IMR-90 (cell line): ENCODE measurements at places on chromosomes 1 and 21. TPM values are rescaled to one million over a fixed set of nuclear protein-coding genes. Genes with fewer than 3 reads are reported as not detected.

Gene ACKR1
- not detected in 2 replicates for total RNA-seq

Gene NGF
- total RNA-seq, result 8.3 and 12.5 TPM in 2 replicates

Gene KCNE1
- total RNA-seq, result 0.83 and 0.90 TPM in 2 replicates

Gene DUSP10
- 59.1 and 71.4 TPM in 2 replicates for total RNA-seq

Gene OBSCN
- total RNA-seq, result 4.1 and 4.2 TPM in 2 replicates

Gene VWA5B1
- not detected in 2 replicates for total RNA-seq

Gene C8B
- total RNA-seq, result not detected in 2 replicates

Gene TSACC
- not detected in 2 replicates for total RNA-seq

Gene TTC34
- under 0.01 TPM in 2 replicates for total RNA-seq

Gene CNKSR1
- total RNA-seq, result 0.28 TPM in 1 of 2 replicates, not detected in the other

- DNase-seq, result no peak
These were observed 106.0 kb upstream of the GNG12 start for GRCh38 chr1:67939186-67939743.

DNA sequence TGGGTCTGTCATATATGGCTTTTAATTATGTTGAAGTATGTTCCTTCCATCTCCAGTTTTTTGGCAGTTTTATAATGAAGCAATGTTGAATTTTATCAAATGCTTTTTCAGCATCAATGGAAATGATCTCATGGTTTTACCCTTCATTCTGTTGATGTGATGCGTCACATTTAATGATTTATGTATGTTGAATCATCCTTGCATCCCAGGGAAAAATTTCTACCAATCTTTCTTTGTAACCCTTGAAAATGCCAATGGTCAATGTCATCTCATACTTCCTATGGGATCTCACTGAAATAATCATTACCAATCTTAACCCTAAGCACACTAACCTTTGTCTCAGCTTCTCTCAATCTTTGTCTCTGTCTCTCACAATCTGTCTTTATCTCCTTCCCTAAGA, 1004.0 kb downstream of the KCNT2 start:
- peak; percentile 93 for DNase-seq

DNA sequence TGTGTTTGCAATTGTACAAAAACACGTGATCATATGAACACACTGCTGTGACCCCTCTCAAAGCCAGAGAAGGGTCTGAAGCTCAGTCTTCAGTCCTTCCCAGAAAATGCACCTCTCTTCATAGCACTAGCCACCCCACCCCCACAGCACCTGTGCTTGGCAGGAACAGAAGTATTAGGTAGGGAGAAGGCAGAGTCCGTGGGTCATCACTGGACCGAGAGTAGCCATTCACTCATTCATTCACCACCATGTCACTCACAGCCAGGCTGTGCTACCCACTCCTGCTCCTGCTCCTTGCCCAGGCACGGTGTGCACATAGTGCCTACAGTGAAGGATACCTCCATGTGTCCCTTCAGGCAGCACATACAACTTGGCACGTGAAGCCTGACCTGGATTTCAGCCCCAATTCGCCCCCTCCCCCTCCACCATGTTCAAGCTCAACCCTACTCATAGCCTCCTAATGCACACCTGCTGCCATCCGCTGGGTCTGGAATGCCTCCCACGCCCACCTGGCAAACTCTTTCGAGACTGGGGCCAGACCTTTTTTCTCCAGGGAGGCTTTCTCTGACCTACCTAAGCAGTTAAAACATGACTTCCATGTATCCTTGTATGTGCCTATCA, 81.9 kb upstream of the GALNT2 start:
- DNase-seq, result no peak

GRCh38 chr1:116218922-116219321, 107.7 kb downstream of the MAB21L3 start:
- no peak for DNase-seq

DNA sequence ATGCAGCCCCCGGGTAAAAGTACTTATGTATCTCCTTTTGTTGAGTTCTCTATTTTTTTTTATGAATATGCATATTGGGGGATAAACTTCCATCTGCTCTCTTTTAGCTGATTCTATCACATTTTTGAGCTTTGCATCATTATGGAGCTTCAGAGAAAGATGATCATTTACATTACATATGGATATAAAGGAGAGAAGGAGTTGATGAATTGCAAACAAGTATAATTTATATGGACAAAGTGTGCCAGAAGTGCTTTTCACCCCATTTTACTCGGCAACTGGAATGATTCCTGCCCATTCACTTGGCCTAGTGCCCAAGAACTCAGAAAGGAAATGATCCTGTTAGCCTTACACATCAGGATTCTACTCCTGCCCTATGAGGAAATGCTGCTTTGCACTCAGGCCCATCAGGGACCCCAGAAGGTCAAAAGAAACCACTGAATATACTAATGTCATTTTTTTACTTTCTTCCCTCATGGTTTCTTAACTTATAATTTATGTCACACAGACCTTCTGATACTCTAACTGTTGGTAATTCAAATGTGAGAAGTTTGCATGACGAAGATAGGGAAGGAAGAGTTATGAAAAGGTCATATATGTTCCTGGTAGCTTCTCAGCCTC, 65.6 kb downstream of the SAMSN1 start:
- DNase-seq, result no peak

- DNase-seq, result no peak
These were observed 18.0 kb downstream of the KIAA0319L start for GRCh38 chr1:35539073-35539823.

DNA sequence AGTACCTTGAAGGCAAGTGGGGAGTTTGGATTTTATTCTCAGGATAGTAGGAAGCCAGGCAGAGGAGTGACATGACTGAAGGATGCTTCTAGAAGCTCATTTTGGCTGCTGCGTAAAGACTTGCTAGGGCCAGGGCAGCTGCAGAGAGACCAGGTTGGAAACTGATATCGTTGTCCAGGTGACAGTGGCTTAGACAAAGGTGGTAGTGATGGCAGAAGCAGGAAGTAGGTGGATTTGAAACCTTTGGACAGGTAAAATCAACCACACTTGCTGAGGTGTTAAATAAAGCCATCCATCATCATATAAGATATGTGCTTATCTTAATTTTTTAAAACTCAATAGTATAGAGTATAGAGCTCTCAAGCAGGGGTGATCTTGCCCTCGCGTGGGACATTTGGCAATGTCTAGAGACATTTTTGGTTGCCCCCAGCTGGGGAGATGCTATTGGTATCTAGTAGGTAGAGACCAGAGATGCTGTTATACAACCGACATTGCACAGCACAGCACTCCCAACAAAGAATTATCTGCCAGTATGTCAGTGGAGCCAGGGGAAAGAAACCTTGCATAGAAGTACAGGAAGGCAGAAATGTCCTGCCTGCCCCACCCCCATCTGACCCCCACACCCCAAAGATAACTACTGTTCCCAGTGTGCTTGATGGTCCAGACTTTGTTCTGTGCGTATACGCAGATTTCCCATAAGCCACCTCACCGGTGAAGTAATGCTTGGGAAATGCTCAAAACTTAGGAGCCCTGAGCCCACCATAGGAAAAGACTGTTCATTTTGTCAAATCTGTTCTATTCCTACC, 31.1 kb downstream of the TMEM51 start:
- DNase-seq, result no peak

DNA sequence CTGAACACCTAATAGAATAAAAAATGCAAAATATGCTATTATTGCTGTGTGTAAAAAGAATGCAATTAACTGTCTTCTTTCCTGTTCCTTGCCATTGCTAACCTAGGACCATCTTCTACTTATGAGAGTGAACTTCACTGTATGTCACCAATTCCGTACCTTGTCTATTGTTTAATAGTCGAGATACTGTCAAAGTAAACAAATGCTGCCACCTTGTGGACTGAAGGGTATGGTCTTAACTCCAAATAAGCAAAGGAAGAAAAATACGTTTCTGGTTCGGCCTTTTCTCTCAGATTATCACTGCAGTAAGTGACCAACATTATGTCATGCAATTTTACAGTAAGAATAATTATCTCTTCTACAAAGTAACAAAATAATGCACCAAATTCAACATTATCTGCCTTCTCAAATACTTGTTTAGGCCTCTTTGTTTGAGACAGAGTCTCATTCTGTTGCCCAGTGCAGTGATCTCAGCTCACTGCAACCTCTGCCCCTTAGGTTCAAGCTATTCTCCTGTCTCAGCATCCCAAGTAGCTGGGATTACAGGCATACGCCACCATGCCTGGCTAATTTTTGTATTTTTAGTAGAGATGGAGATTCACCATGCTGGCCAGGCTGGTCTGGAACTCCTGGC, 133.4 kb downstream of the COP1 start:
- DNase-seq, result peak; percentile 72

- DNase-seq, result no peak
These were observed 2.8 kb upstream of the ARF1 start for GRCh38 chr1:228079601-228080263.

GRCh38 chr21:41665766-41666595, 100.9 kb downstream of the RIPK4 start:
- no peak for DNase-seq

DNA sequence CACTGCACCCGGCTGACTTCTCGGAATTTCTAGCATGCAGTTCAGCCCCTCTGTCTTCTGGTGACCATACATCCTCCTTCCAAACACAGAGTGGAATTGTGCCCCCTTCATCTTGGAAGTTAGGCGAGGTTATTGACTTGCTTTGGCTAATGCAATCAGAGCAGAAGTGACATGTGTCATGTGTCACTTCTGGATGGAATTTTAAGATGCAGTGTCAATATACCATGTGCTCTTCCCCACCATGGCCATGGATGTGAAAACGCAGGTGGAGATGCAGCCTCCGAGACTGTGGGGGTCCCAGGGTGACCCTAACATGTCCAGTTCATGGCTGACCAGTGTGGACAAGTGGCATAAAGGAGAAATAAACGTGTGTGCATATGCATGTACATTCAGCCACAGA, 83.0 kb downstream of the KCNJ6 start:
- DNase-seq, result no peak

DNA sequence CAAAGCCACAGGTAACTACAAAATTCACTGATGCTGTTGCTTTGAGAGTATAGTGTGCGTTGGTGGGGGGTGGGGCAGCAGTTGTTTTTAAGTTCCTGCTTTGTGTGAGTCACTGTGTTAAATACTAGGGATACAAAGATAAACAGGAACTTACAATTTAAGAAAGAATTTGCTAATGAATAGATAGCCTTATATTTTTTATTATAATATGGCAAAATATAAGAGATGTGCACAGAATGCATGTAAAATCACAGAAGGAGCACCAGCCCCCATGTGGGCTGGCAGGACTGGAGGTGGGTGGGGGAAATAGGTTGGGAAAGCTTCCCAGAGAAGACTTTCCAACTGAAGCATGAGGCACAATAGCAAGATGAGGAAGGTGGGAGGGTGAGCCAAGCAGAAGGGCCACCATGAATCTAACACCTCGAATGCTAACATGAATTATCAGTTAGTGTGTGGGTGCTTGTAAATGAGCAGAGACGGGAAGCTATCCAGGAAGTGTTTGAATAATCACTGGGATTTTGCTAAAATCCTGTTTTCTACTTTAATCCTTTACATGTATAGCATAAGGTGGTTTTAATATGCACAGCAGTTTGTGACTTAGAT, 57.0 kb upstream of the RAVER2 start:
- DNase-seq, result peak; percentile 46

- DNase-seq, result no peak
These were observed 1.2 kb downstream of the LORICRIN start for GRCh38 chr1:153260585-153261280.

- peak; percentile 64 for DNase-seq
These were observed at the start of gene LRRC71 for GRCh38 chr1:156920233-156921052. Gene LRRC71, plus strand, starts transcription at chr1:156920632. Its CDS starts 172 bp downstream, at chr1:156920804.

DNA sequence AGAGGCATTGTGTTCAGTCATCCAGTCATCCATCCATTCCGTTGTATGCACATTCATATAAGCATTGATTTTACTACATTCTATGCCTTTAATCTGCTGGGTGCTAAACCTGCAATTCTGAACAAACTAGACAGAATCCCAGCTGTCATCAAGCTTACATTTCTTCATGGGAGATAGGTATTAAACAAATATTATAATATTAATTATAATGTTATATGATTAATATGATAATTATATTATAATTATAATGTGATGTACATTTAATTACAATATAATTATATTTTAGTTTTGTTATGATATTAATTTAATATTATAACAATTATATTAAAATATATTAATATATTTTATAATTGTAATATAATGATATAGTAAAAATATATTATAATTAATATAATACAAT, 112.4 kb downstream of the BRINP3 start:
- no peak for DNase-seq

GRCh38 chr1:88398338-88398737, 285.7 kb upstream of the PKN2 start:
- DNase-seq, result no peak

DNA sequence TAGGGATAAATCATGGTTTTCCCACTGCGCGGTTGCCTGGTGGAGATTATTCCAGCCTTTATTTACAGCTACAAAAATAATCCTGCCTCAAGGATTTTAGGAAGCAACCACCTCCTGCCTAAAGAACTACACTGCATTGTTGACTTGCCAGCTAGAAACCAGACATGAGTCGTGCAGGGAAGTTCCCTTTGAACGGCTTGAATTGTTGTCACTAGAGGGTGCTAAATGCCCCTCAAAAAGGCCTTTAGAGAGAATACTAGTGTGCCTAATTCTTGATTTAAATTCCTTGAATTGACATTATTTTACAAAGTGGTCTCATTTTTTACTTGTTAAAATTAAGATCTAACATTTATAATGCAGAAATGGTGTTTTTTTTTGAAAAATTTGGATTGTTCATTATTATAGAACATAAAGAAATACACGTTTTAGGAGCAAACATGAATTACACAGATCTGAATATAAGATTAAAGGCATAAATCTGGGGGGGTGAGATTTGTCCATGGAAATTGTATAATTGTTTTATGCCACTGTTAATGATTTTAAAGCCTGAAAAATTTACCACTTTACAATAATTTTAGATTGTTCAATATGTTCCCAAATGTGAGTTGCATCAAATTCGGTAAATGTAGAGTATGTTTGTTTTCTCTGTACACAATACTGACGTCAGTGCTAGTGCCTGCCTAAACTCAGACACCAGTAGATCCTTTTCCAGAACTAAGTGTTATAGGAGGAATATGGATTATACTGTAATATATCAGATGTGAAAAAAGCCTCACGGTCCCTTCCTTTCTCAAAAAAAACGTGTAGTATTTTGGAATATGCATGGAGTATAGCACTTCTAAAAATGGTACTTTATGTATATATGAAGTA, 7.6 kb upstream of the ERG start:
- DNase-seq, result peak; percentile 71

GRCh38 chr1:248923352-248924338, 17.6 kb downstream of the PGBD2 start:
- DNase-seq, result peak; percentile 50

DNA sequence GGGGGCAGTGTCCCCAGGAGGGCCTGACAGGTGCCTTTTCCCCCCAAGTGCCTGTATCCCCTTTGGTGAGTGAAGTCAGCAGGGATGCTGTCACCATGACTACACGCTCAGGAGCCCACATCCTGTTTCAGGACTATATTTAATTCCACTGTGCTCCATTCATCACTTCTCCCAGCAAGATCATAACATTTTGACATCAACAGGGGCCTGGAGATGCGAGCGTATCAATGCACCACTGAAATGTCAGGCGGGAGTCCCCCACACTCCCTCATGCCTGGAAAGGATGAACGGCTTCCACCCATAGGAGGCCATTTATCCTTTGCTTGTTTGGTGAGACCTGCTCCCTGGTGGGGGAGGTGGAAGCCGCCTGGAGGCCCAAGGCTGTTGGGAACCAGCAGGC, 119.1 kb downstream of the PTPRU start:
- no peak for DNase-seq

GRCh38 chr1:241485554-241485992, 34.0 kb downstream of the FH start:
- DNase-seq, result peak; percentile 16
